Stimulated activated CD8-positive, alpha-beta memory T cell treated with anti-CD3 and anti-CD28 coated beads, Interleukin-4, amount 100 ng/mL, for 1 hour (primary cell): ENCODE measurements at places on chromosomes 4 and X.

GRCh38 chrX:149145845-149146285 lies 359.2 kb downstream of the IDS start:
- no peak for DNase-seq

- no peak for DNase-seq
Measured at GRCh38 chrX:134774190-134775048, 116.1 kb upstream of the PLAC1 start.

- no peak for DNase-seq
Measured at GRCh38 chr4:21113496-21114223, 413.4 kb downstream of the PACRGL start.

DNA sequence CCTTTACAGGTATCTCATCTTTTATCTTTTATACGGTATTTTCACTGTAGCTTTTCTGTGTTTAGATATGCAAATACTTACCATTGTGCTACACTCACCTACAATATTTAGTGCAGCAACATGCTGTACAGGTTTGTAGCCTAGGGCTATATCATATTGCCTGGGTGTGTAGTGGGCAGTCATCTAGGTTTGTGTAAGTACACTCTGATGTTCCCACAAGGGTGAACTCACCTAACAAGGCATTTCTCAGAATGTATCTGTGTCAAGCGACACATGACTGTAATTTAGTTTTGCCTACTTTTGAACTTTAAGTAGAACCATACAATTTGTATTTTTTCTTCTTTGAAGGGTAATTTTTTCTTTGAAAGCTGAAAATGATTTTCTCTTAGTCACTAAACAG lies 54.2 kb upstream of the SLC10A4 start:
- no peak for DNase-seq

GRCh38 chr4:94635177-94635576 lies 122.6 kb upstream of the BMPR1B start:
- no peak for DNase-seq

- DNase-seq = no peak
Measured at GRCh38 chrX:151365579-151365978, 31.4 kb upstream of the VMA21 start.

- DNase-seq = no peak
Measured at GRCh38 chr4:138577145-138577544, 335.0 kb upstream of the SLC7A11 start.

- no peak for DNase-seq
Measured at GRCh38 chr4:146488495-146489174, 33.1 kb downstream of the SLC10A7 start.

DNA sequence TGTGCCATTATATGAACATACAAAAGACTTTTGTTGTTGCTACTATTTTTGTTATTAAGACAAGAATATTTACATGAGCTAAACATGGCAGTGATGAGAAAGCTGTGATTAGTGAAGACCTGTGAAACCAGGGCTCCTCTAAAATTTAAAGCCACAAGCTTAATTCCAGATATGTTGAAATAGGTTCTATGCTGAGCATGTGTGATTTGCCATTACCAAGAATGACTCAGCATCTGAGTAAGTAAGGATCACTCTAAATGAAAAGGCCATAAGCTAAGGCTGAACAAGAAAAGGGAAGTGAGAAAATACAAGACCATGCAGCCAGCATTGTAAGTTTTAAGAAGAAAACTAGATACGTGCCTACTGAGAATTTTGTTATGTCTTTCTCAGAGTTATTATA lies 75.9 kb upstream of the CAMK2D start:
- no peak for DNase-seq
